Occipital lobe (tissue), 3 donors: ENCODE measurements at places on chromosomes 3 and 15. TPM values are rescaled to one million over a fixed set of nuclear protein-coding genes. Genes with fewer than 3 reads are reported as not detected.

GPR156 gene
- 5.6 TPM for total RNA-seq

GATM gene
- total RNA-seq = 150 TPM

DNA sequence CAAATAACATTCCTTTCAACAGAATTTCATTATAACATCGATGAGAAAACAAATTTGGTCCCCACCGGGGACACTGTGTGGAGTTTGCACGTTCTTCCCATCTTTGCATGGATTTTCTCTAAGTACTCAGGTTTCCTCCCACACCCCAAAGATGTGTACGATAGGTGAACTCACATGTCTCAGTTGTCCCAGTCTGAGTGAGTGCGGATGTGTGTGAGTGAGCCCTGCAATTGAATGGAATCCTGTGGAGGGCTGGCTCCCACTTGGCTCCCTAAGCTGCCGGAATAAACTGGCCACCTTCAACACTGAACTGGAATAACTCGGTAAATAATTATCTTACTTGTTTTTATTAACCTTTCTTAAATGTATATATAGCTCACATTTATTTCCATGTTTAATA, 77.0 kb downstream of the TRANK1 start:
- DNase-seq = no peak

DNA sequence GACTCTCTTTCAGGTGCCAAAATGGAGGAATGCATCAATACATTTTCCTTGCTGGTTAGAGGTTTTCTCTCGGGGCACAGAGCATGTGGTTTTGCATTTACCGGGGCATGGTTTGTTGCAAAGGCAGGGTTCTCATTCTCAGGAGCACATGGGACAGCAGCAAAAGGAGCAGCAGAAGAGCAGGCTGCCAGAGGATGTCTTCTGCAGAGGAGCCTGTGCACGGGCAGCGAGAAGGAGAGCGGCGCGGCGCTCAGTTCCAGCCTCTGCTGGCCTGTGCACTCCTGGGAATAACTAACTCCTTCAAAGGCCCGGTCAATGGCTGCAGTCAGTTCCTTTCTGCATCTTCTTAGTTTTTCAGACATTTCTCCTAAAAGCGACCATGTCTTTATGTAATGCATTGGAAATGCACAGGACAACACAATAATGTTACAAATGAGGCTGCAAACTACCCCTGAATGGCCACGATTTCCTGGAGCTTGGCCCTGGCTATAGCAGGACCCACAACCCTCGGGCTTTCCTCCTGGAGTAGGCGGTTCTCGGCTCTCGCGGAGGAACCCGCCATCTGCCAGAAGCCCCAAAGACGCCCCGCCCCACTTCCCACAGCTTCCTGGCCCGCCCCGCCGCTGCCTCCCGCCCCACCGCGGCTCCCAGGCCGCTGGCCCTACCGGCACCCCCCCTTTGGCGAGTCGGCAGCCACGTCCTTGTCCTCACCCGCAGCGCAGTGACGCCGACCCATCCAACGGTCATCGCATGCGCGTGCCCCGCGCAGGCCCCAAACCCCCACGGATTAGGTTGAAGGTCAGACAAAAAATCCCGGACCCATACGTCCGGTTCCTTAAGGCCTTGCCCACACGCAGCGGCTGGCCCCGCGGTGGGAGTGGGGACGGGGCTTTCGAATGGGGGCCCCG, at the start of gene C3orf62:
C3orf62 (minus strand) TSS at position 758 of the 908 bp plus-strand sequence; CDS start at position 398, 360 bp downstream.
- DNase-seq = peak; percentile 79

DNA sequence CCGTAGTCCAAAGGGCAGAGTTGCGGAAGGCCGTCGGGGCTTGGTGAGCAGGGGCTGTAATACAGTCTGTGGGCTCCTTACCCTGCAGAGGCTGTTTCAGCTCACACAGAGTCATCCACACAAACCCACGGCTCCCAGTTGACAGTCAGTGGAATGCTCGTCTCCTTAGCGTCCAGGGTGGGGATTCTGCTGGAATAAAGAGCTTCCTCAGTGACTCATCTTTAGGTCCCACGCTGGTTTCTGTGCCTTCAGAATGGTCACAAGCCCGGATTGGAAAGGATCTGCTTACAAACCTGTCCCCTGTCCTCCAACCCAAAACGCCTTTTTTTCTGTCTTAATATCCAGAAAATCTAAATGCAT, 201.3 kb upstream of the TPM1 start:
- DNase-seq = peak; percentile 16

GRCh38 chr3:171840811-171841619, 2.1 kb upstream of the TMEM212 start:
- DNase-seq = no peak

DNA sequence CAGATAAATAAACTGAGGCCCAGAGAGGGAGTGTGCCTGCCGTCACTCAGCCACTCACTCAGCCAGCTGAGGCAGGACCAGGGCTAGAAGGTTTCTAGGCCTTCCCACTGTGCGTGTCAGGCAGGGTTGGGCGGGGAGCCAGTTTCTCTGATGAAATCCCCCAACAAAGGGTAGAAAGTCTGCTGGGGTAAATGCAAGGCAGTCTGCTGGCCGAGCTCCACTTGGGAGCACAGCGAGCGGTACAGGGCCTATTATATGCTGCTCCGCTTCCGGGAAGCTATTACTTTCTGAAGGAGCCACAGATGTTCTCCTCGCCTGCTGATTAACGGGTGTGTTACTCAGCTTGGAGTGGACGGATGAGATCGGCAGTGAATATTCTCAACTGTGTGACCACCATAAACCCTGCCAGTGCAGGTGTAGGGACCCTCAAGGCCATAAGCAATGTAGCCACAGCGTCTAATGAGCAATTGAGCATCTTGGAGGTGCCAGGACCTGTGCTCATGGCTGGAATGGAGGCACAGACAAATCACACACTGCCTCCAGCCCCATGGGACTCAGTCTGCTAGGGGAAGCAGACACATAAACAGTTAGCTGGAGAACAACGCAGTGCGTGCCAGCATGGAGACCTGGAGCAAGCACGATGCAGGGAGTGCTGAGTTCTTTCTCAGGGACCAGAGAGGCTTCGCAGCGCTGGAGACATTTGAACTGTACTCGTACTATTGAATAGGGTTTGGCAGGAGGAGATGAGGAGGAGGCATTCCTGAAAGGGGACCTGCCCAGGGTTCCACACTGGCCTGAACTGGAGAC, 42.1 kb downstream of the CORO2B start:
- peak; percentile 81 for DNase-seq

DNA sequence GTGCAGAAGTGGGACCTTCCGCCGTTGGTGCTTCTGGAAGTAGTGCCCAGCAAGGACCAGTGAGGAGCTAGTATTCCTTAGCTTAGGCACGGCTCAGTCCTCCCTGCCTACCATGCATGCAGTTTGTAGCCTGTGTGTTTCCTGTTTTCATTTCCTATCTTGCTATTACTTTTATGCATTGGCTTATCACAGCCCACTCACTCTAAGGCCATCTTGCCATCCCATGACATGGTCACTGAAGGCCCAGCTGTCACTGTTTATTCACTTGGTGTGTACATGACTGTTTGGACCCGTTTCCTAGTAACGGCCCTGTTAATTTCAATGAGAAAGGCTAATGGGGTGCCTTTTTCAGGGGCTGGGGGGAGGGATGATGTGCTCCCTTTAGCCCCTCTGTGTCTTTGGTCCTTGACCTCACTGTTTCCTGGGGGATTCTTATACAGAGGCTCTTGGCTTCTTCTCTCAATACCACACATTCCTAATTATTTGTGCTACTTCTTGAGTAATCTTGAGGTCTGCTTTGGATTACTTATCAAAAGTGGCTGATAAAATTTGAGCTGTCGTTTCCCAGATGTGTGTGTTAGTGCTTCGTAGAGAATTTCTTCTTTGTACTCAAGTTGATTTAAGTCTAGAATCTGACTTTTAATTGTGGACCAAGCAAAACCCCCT, 24.5 kb upstream of the TRAK1 start:
- DNase-seq = no peak

DNA sequence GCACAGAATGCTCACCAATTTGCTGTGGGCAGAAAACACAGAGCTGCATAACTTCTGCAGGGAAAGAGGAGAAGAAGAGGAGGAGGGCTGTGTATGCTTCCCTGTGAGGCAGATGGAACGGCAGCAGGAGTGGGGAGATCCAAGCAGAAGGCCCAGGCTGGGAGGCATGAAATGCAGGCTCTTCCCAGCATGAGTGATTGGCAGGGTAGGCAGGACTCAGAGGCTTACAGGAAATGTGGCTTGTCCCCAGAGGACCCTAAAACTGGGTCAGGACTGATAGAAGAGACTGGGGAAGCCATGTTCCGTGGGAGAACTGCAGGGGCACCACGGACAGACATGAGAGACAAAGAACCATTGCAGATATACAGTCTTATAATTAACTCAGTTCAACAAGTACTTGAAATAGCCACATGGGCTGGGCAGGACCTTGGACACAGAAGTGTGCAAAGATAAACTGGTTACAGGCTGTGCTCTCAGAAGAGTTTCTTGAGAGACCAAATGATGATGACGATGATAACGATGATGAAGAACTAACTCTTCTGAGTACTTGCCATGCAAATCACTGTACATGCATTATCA, 286.9 kb downstream of the EPHB1 start:
- no peak for DNase-seq

- no peak for DNase-seq
These were observed 21.4 kb upstream of the PRTG start for GRCh38 chr15:55764398-55764797.

RBPMS2 gene
- total RNA-seq = not detected

MB21D2 gene
- 61.9 TPM for total RNA-seq

GOLGA8J gene
- not detected for total RNA-seq

GRCh38 chr3:197218210-197218609, 80.2 kb downstream of the DLG1 start:
- no peak for DNase-seq

DNA sequence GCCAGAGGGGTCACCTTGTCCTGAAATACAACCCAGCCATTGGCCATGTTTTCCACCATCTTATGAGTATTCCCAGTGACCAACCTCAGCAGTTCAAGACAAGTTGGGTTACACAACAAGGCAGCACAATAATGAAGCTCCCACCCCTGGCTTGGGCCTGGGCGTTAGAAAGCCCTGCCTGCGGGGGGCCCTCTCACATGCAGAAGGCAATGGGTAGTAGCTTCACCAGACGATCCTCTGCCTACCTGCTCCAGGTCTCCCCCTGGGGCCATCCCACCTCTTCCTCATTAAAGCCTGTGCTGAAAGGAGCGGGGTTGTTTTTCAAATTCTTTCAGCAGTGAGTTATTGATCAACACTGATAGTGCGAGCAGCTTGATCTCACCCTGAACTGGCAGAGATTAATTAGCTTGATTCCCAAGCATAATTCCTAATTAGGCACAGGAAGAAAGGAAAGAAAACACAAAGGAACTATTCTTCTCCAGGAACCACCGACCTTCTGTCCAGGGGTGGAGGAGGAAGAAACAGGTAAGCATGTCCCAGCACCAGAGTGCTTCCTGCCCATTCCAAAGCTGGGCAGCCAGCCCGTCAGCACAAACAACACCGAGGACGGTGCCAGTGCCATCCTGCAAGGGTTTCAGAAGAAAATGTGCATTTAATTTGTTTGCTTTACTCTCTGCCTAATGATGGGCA, 79.7 kb upstream of the CGNL1 start:
- no peak for DNase-seq

GRCh38 chr15:69505956-69506556, 53.4 kb downstream of the RPLP1 start:
- no peak for DNase-seq

GRCh38 chr3:111954228-111954990, 24.4 kb upstream of the ABHD10 start:
- no peak for DNase-seq

IL12A gene
- 0.47 TPM for total RNA-seq

DNA sequence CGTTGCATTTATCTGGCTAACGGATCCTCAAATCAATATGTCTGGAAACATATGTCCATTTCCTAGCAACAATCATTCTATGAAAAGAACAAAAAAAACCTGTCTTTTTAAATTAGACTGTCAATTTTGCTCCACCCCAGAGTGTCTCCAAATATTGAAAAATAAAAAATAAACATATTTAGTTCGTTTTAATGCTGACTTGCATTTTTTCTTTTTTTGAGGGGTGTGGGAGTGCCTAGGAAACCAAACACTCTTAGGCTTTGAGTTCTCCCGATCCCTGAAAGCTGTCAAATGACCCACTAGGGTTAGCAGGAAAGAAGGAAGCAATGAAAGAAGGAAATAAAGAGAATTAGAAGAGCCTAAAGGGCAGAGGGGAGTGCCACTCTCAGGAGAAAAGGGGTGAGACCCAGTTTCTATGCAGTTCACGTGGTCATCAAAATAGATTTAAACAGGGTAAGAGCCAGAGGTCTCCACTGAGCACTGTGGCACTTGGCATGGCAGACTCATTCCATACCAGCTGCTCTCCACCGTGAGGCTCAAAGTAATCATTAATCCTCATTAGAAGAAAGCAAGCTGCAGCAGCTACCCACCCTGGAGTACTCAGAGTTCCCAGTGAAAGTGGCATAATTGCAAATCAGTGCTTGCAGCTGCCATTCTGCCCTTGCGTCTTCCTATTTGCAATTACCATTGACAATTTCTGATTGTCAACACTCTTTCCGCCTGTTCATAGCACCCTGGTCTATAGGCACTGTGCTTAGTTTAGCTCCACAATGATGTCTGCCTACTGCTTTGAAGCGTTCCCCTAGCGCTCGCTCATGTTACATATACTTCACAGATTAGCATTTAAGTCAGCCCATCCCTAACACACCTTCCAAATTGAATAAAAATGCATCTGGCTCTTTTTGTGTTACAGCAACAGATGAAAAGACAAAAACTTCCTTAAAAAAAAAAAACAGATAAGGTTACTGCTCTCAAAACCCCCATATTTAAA, 32.3 kb downstream of the PDZRN3 start:
- no peak for DNase-seq

MEX3B gene
- 96.4 TPM for total RNA-seq

DNA sequence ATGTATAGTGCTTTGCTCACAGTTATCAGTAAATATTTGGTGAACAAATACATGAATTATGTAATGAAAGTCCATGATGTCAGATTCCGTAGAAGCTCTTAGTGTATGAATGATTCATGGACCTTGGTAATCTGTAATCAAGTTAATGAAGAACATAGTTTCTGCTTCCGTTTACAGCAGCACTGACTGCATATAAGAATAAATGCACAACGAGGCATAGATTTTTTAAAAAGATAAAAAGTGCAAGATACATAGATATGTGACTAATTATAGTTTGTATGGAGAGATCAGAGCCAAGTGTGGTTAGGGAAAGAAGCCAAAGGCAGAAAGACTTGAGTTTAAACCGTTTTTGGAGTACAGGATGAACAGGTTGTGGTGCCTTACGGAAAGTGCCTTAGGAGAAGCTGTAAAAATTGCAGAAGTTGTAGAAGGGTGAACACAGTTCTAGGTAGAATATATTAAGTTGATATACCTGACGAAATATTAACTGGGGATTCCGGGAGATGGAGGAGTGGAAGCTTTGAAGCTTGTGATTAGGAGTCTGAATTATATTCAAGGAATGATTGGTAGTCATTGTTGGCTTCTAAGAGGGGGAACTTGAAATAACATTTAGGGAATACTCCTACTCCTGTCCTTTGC, 293.1 kb downstream of the NLGN1 start:
- no peak for DNase-seq

- DNase-seq = no peak
These were observed 642.3 kb downstream of the RBMS3 start for GRCh38 chr3:29922992-29923746.

- no peak for DNase-seq
These were observed 449.0 kb downstream of the FOXP1 start for GRCh38 chr3:71134521-71134920.
